Eye (tissue), 1 donor: ENCODE measurements at places on chromosomes 6 and 20.
A peak's percentile ranks its signal among the peaks of the same experiment; 100 is the strongest.

DNA sequence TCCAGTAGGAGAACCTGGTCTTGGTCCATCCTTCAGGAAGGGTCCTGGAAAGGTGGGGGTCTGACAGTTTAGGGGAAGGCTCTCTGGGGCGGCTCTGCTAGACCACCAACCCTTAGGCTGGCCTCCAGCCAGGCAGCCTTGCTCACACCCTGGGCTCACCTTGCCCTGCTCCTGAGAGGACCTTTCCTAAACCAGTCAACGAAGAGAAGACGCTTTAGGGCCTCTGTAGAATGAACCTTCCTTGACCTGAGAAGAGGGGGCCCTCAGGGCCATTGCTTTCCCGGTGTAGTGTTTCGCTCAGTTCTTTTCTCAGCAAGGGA lies 1.1 kb downstream of the CDC25B start:
- DNase-seq, result no peak

- no peak for DNase-seq
These were observed 39.5 kb upstream of the SDHAF4 start for GRCh38 chr6:70527071-70527737.

GRCh38 chr20:32124916-32125454 lies 15.5 kb downstream of the TM9SF4 start:
- no peak for DNase-seq

GRCh38 chr6:7693827-7694226 lies 32.1 kb upstream of the BMP6 start:
- no peak for DNase-seq

DNA sequence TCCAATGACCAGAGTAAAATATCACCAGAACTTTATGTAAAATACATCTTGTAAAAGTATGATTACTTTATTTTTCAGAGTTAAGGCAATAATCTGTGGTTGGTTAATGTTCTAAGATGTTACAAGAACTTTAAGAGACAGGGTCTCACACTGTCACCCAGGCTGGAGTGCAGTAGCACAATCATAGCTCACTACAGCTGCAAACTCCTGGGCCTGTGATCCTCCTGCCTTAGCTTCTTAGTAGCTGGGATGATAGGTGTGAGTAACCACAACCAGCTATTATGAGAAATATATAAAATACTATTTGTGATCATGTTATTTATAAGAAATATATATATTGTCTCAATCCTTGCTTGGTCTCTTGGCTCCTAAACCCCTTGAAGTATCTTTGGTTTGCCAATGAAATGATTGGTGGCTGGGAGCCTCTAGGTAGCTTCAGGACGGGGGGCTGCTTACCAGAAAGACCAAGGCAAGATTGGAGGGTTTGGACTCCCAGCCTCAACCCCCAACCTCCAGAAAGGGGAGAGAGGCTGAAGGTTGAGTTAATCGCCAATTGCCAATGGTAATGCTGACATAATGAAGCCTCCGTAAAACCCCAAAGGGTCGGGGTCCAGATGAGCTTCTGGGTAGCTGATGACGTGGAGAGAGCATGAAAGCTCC lies 15.4 kb downstream of the SOD2 start:
- DNase-seq, result no peak

DNA sequence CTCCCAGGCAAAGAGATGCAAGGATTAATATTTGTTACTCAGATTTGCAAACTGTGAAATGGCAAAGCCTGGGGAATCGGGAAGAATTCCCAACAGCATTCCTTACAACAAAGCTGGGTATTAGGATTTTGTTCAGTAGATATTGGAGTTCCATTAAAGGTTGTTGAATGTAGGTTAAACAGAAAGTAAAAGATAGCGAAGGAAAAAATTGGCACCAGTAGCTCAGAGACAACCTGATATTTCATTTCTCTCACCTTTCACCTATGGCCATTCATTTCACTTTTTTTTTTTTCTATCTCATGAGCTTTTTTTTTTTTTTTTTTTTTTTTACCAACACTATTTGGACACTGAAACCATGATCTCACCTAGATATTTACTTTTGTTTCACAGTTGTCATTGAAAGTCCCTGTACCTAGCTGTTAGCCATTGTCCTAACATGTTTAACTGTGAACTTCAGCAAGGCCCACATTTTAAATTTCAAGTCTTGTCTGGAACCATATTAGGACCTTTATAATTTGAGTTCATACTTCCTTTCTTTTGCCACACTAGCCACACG lies 552.5 kb downstream of the HAO1 start:
- no peak for DNase-seq

GRCh38 chr6:98212468-98212867 lies 621.9 kb upstream of the POU3F2 start:
- DNase-seq, result no peak

- DNase-seq, result peak; percentile 70
These were observed 104.2 kb downstream of the SYCP2 start for GRCh38 chr20:59829054-59829785.

GRCh38 chr20:50642288-50642803 lies 49.0 kb downstream of the RIPOR3 start:
- DNase-seq, result no peak

- DNase-seq, result no peak
These were observed 327.2 kb downstream of the CBLN4 start for GRCh38 chr20:55678126-55678525.

GRCh38 chr6:108738684-108739416 lies 109.4 kb upstream of the ARMC2 start:
- DNase-seq, result no peak

GRCh38 chr6:110620065-110620464 lies 143.7 kb upstream of the SLC22A16 start:
- peak; percentile 7 for DNase-seq

GRCh38 chr20:51059862-51060261 lies 37.0 kb upstream of the KCNG1 start:
- DNase-seq, result no peak

GRCh38 chr6:24858177-24858653 lies 59.5 kb upstream of the ARMH2 start:
- DNase-seq, result no peak

DNA sequence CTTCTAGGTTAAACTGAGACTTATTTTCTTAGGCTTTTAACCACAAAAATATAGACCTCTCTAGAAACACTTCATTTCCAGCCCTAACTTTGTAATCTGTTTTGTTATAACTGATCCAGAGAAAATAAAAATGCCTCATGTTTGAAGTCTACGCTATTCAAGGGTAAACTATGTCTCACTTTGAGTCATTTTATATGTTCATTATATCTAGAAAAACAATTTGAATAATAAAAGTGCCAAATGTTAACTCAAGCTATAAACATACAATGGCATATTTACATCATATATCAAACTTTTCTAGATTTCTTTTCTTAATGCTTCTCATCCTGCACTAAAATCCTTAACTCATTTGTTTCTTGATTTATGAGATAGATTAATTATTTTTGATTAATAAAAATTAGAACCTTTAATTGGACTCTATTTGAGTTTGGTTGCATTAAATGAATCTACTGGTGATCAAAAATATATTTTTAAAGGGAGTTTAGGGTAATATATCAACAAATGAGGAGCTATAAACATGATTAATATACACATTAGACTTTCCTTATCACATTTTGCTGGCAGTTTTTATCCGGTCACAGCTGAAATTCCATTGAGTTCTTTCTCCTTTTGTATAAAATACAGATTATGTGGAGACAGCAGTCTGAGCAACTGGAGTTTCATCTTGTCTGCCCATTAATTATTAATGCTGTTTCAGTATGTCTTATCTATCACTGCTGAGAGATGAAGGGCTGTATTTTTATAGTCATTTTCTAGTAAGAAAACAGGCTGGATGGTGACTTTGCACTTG lies 246.5 kb downstream of the TBX18 start:
- no peak for DNase-seq

GRCh38 chr6:63975699-63976098 lies 340.1 kb downstream of the PHF3 start:
- DNase-seq, result no peak

DNA sequence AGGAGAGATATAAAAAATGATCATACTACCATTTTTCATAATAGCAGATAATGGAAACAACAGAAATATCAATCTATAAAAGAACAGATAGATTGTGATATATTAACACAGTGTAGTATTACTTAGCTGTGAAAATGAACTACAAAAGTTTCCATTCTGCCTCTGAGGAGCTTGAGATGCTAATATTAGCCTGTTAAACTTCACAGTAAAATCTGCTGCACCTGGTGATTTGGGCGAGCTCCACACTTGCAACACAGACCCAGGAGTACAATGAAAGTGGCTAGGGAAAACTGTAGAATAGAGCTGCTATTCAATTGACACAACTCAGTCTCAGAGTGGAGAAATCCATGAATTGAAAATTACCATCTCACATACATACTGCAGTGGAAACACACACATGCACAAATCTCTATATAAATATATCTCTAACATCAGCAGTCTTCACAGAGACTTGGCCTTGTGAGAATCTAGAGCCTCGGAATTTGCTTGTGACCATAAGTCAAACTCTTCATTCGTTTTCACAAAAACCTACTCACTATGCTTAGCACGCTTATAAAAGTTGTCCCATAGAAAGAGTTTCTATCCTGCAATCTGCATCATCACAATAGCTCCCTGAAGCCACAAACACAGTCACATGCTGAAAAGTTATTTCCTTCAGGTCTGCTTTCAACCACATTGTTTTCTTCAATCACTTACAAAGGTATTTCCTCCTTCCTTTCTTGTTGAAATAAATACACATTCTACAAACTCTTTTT lies 133.0 kb downstream of the PAK5 start:
- DNase-seq, result no peak

DNA sequence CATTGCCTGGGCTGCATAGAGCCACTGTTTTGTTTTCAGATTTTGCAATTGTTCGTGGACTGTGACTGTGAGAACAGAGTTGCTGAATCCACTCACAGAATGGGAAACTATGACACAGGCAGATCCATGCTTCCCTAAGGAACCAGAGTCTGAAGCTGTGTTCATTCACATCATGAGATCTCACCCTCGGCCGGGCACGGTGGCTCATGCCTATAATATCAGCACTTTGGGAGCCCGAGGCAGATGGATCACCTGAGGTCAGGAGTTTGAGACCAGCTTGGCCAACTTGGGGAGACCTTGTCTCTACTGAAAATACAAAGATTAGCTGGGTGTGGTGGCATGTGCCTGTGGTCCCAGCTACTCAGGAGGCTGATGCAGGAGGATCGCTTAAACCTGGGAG lies 139.2 kb upstream of the SALL4 start:
- DNase-seq, result no peak

DNA sequence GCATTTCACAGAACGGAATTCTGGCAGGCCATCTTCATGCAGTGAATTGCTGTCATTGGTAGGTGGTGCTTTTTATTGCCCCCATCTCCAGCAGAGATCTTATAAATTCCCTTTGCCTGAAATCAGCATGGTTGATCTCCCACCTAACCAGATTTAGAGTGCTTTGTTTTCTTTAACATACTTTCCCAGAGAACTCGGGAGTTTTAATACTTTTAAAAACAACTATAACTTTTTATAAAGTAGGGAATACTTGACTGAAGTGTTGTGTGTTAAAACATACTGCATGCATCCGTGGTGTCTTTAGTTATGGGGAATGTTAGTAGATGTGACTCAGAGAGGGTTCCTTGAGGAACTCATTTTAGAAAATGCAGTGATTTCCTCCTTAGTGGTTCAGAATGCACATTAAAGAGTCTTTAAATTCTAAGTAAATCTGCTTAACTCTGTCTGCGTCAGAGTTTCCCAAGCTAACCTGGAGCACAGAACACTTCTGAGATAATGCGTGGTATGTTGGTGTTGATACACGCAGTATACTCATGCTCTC lies 54.9 kb downstream of the AKAP12 start:
- no peak for DNase-seq

- no peak for DNase-seq
These were observed 4.0 kb downstream of the FUCA2 start for GRCh38 chr6:143507358-143508145.
